NCI-H2029 (cell line): ENCODE measurements at places on chromosomes 16 and 17.

DNA sequence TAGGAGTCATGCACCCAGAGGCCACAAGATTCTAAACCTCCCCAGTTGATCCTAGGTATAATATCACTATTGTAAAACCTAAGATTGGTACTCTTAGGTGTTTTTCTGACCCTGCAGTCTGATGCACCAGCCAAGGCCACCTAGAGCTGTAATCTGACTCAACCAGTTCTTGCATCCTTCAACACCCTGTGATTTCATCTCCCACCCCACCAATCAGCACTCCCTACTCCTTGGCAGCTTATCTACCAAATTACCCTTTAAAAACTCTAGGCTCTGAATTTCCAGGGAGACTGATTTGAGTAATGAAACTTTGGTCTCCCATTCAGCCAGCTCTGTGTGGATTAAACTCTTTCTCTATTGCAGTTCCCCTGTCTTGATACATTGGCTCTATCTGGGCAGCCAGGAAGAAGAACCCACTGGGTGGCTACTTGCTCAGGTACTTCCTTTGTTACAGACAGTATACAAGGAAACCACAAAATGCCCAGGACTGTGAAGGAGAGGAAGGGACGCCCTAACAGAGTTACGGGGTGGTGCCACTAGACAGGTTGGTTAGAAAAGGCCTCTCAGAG lies 1.2 kb upstream of the CDIP1 start:
- no peak for DNase-seq

GRCh38 chr17:28492352-28493310 lies 13.5 kb upstream of the FOXN1 start:
- DNase-seq, result no peak

GRCh38 chr16:25950586-25951281 lies 259.0 kb downstream of the HS3ST4 start:
- DNase-seq, result no peak

DNA sequence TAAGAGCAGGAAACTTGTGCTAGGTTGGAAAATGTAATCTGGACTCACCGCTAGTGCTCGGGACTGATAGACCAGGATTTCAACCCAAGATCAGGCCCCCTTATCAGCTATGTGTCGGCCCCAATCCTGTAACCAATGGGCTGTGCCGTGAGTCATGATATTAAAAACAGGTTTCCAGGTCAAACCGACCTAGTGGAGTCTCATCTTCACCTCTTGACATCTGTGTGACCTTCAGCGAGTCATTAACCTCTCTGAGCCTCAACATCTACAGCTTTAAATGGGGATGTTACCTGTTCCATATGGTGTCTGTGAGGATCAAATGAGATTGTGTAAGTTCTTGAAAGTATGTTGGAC lies 512 bp downstream of the PMM2 start:
- DNase-seq, result no peak

- no peak for DNase-seq
These were observed 12.9 kb downstream of the P2RX5 start for GRCh38 chr17:3683054-3683511.

- no peak for DNase-seq
These were observed 42.0 kb downstream of the RPA1 start for GRCh38 chr17:1871756-1872155.

DNA sequence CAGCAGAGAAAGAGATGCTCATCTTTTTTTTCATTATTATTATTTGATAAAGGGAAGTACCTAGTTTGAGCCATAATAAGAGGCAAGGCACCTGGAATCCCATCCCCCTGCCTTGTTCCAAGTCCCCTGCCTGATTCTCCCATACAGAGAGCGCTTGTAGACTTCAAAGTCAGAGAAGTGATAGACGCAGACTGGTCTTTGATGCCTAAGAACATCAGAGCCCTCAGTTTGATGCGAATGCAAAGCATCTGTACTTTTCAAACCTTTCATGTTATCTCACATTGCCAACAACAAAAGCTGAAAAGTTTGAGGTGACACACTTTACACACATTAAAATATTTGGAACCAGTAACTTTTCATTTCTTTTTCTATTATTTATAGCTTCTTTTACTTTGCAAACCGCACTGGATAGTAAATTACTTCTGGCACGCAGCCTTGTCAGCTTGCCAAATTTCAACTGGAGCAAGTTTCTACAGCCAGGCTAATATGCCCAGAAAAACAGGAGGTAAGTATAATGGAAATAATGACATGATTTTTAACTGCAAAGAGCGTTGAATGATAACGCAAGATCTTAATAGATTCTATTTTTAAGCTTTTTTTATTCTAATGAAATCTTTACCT lies 5.9 kb upstream of the UTP6 start:
- no peak for DNase-seq

- no peak for DNase-seq
These were observed 21.0 kb upstream of the FZD2 start for GRCh38 chr17:44536090-44536953.
